Renal cortex interstitium (tissue), 15 donors: ENCODE measurements at places on chromosomes 11 and 22.

- no peak for DNase-seq
Observed at GRCh38 chr11:114187173-114187572, 109.0 kb upstream of the NNMT start.

- DNase-seq, result no peak
Observed at GRCh38 chr11:33737362-33737821, 1.2 kb upstream of the CD59 start.

DNA sequence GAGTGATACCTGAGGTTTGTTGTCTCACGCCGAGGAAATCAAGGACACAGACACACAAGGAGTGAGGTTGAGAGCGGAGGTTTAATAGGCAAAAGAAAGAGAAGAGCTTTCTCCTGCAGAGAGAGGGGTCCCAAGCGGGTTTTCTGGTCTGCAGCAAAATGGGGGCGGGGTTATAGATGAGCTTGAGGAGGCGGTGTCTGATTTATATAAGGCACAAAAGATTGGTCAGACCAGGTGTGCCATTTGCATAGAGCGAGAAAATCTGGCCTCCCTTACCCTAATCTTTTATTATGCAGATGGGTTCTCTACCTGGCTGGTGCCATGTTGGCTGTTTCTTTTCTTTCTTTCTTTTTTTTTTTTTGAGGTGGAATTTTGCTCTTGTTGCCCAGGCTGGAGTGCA lies 11.8 kb downstream of the C11orf96 start:
- no peak for DNase-seq

- DNase-seq, result no peak
Observed at GRCh38 chr11:16841481-16841880, 103.0 kb downstream of the C11orf58 start.

GRCh38 chr11:67633758-67634365 lies 4.1 kb upstream of the NUDT8 start:
- DNase-seq, result no peak

DNA sequence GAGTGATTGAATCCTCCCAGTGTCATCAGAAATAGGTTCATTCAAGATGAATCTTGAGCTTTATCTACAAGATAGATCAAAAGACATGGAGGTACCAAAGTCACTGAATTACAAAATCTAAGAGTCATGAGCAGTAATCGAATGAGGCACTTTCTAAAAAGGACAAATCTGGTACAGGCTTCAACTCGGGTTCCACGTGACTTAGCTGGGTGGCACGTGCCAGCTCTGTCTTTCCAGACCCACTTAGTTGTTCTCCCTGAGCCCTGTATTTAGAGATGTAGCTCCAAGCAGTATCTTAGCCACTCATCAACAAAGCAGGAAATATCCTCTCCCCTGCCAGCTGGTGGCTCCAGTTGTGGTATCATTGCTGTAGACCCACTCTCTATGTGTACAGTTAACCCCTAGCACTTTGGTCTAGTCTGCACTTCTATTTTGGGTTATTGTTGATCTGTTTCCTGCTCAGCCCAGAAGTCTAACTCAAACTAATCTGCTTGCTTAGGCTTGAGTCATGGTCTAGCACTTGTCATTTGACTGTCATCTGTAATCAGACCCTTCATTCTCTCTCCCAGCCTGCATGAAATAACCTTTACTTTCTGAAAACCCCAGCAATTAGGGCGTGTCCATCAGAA lies 528.7 kb downstream of the ETS1 start:
- DNase-seq, result no peak

GRCh38 chr11:47233989-47234668 lies 14.5 kb downstream of the ACP2 start:
- no peak for DNase-seq

DNA sequence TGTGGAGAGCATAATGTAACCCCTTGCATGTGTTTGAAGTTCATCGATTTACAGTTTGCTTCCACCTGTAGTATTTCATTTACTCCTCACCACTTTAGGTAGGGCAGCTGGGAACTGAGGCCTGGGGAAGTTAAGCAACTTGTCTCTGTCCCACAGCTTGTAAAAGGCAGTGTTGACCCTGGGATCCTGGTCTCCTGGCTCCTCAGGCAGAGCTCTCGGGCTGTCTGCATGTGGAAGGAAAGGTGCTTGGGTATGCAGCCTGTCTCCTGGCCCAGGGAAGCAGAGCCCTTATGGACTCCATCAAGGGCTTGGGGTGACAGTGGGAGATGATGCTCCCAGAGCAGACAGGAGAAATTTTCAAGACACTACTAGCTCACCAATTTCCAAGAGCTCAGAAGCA lies 49.9 kb downstream of the TRIM29 start:
- DNase-seq, result no peak

DNA sequence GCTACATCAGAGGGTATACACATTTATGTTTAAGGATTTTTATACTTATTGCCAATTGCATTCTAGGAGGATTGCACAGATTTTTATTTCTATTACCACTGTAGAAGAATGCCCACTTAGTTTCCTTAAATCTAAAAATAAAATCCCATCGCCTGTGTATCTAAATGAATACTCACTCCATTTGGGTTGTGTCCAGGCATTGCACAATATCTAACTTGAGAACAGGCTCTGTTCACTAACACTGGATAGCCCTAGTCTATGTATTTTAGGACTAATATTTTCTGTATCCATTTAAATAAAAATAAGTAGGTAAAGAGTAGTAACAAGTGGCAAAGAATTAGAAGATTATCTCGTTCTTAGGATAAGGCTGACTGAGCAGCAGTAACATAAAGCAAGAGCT lies 4.1 kb downstream of the C11orf52 start:
- no peak for DNase-seq

- no peak for DNase-seq
Observed at GRCh38 chr11:48066881-48067800, 86.8 kb downstream of the PTPRJ start.

- no peak for DNase-seq
Observed at GRCh38 chr22:45211435-45211834, 29.3 kb downstream of the KIAA0930 start.

- no peak for DNase-seq
Observed at GRCh38 chr11:134120921-134121526, 52.2 kb downstream of the JAM3 start.

GRCh38 chr22:23231471-23232093 lies 51.3 kb downstream of the BCR start:
- no peak for DNase-seq

DNA sequence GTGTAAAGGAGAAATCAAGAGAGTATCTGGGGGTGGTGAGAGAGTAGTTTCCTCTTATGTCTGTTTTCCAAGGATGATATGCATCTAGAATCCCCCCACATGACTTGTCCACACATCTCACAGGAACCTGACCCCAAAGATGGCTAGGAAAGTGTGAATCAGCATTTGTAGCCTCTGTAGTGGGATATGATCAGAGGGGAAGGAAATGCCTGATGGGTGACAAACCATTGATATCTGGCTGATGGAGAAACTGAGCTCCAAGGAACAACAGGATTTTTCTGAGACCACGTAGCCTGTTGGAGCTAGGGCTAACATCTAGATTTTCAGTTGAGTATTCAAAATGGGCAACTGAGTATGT lies 369.4 kb downstream of the DDX10 start:
- no peak for DNase-seq

- DNase-seq, result peak; percentile 26
Observed at GRCh38 chr11:5596607-5597201, at the start of gene TRIM6. TRIM6 (plus strand) TSS chr11:5596637; CDS start chr11:5596898, 261 bp downstream.

GRCh38 chr11:116851626-116852025 lies 14.2 kb upstream of the APOA1 start:
- DNase-seq, result no peak

- DNase-seq, result no peak
Observed at GRCh38 chr22:42683578-42684283, 34.5 kb upstream of the CYB5R3 start.

DNA sequence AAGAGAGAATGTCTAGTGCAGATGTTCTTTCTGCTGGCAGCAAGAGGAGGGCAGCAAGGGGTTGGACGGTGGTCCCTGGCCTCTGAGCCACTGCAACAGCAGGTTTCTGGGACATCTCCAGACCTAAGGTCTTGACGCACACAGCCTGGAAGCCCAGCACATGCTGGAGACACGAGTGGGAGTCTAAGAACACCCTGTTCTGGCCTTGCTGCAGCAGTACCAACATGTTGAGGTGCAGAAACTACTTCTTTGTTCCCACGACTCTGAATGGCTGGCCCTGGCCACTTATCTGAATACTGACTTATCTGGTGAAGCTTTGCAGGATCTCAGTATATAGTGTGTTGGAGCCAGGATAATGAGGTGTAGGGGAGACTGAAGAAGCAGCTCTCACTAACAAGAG lies 6.8 kb downstream of the MICAL2 start:
- DNase-seq, result no peak

- DNase-seq, result no peak
Observed at GRCh38 chr11:129704831-129705230, 110.8 kb upstream of the TMEM45B start.

- no peak for DNase-seq
Observed at GRCh38 chr11:94876222-94876621, 97.1 kb downstream of the CWC15 start.
